ENCODE measurements at places on chromosomes 6 and 20.
A peak's percentile ranks its signal among the peaks of the same experiment; 100 is the strongest.

DNA sequence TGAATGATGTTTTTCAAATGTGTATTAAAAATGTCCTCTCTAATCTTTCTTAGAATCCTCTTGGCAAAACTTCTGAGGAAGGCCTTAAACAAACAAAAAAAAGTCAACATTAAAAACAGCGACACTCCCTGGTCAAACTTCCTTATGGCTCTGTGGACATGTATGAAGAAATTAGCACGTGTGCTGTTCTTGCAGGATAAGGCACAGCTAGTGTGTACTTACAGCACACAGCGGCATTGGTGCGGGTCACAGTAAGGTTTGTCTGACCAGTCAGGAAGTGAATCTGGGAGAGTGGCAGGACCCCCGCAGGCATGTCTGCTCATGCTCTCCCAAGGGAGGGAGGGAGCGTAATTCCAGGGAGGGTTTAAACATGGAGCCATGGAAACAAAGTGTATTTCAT lies 38.8 kb downstream of the SLC22A1 start:
- DNase-seq: no peak

GRCh38 chr6:124535746-124536145 lies 426.5 kb upstream of the RNF217 start:
- no peak for DNase-seq

GRCh38 chr20:11394145-11394833 lies 523.4 kb upstream of the BTBD3 start:
- no peak for DNase-seq

- no peak for DNase-seq
Measured at GRCh38 chr6:72524011-72524645, 97.7 kb upstream of the KCNQ5 start.

DNA sequence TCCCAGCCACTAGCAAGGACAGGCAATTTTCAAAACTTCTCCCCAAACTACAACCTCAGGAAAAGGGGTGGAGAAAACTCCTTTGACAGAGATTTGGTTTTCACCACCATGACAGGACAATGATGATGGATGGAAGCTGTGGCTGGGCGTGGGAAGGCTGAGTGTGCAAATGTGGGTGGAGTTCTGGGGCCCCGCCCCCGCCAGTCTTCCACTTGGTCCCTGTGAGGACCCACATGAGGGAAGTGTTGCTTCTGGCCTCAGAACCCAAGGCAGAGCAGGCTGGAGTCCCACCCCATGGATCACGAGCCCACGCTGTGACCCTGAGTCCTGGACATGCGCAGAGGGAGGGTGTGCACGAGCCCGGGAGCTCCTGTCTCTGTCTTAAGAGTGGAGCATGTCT lies 21.5 kb upstream of the MRGBP start:
- no peak for DNase-seq

DNA sequence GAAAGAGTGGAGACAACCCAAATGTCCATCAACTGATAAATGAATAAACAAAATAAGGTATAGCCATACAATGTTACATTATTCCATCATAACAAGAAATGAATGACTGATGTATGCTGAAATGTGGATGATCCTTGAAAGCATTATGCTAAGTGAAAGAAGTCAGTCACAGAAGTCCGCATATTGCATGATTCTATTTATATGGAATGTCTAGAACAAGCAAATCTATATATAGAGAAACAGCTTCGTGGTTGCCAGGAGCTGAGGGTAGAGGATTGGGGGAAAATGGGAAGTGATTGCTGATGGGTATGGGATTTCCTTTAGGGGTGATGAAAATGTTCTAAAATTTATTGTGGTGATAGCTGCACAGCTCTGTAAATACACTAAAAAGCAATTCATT lies 196.8 kb downstream of the ATXN1 start:
- no peak for DNase-seq

DNA sequence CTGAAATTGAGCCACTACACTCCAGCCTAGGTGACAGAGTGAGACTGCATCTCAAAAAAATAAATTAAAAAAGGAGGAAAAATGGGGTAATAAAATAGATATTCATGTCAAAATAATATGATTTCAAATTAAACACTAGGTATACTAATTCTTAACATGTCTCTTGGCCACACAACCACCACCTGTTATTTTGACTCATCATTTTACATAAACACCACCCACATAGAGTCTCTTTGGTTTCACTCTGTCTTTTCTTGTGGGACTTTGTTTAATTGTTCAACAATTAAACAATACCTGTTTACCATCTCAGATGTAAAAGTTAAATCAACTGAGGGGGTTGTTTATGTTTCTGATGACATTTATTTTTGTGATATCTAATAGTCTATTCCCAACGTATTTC lies 476.8 kb upstream of the ADGRB3 start:
- no peak for DNase-seq

GRCh38 chr20:5550733-5551529 lies 199.3 kb upstream of the SHLD1 start:
- DNase-seq: no peak

- DNase-seq: no peak
Measured at GRCh38 chr6:115753446-115753845, 307.2 kb downstream of the FRK start.

GRCh38 chr6:44122801-44123200 lies 4.5 kb downstream of the MRPL14 start:
- DNase-seq: no peak

DNA sequence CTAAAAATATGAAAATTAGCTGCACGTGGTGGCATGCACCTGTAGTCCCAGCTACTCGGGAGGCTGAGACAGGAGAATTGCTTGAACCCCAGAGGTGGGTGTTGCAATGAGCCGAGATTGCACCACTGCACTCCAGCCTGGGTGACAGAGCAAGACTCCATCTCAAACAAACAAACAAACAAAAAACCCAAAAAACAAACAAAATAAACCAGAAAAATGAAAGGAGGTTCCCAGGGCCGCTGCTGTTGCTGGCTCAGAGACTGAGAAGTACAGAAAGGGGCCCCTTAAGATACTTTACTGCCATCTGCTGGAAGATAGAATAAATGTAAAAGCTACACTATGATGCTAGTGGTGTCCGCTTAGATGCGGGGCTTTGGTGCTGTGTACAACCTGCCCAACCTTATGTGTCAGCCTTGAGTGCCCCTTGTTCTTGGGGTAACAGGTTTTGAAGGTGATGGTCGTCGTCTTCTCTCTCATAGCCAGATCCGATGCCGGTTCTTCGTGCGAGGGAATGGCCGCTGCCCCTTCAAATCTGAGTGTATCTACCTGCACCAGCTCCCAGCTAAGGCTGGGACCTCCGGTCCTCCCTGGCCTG lies 2.8 kb upstream of the FANCE start:
- no peak for DNase-seq

- DNase-seq: no peak
Measured at GRCh38 chr20:21020659-21021471, 85.3 kb downstream of the LINC00237 start.

DNA sequence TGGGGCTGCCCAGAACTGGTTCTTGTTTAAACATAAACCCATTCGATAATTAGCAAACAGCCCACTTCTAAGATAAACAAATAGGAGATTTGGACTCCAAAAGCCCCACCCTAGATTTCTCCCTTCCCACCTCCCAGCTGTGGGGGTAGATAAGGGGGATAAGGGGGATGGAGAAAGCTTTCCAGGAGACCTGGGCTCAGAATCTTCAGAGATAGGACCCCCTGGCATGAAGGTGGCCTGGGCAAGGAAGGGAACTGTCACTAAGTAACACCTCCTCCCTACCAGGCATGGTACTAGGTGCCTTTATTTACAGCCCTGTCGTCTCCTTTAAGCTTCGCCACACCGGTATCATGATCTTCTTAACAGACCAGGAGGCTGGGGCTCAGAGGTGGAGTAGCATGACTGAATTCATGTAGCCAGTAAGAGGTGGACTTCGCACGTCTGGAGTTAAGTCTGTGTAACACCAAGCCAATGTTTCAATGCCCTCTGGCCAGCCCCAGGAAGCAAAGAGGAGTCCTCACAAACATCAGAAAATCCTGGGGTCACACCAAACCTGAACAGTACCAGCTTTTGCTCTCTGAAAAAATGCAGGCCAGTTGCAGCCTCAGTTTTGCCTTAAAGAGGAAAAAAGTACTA lies 4.6 kb downstream of the SDC4 start:
- DNase-seq: no peak

- no peak for DNase-seq
Measured at GRCh38 chr6:170292407-170293158, 1.7 kb upstream of the DLL1 start.

DNA sequence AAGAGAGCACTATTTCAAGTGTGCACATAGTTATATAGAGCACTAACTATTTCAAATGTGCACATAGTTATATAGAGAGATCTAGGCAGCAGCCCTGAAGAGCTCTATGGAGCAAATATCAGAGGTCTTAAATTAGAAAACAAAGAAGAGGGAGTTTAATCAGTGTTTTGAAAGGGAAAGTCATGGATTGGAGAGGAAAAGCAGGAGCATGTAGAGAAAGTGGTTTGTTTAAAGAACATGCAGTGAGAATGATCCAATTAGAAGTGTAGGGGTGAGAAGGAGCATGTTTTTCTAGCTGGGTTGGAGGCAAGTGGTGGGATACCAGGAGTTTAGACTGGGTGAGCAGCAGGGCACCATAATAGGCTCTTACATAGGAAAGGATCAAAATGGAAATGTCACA lies 17.2 kb downstream of the TREML1 start:
- DNase-seq: no peak

DNA sequence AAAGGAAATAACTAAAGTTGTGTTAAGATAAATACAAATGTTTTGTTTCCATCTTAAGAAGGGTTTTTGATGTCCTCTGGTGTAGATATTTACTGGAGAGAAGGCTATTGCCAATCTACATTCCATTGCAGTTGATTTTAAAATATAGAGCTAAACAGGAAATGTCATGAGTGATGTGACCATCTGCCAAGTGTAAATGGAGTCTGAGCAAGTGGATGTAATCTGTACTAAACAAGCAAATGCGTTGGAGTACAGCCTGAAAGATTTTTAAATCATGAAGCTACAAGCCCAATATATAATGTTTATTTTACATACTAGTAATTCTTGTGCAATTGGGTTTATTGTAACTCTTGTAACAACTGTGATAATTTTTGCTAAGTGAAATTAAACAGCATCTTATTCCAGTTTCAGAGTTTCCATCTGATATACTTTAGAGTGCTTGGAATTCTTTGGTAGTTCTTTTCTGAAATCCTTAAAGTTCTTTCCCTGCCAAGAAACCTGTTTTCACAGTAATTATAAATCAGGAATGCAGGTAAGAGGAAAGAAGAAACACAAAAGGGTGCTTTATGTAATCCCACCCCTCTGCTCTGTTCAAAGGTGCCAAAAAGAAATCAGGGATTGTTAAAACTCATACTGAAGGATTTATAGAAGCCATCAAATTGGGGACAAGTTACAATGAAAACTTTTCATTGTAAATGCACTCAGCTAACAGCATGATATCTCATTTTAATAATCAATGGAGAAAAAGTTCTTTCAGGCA lies 47.2 kb upstream of the FLRT3 start:
- DNase-seq: no peak

- peak; percentile 56 for DNase-seq
Measured at GRCh38 chr6:89375427-89376267, 23.1 kb upstream of the UBE2J1 start.

All from T-helper 22 cell (primary cell).